HS-5 (cell line): ENCODE measurements at places on chromosomes 16 and 17.
A peak's percentile ranks its signal among the peaks of the same experiment; 100 is the strongest.

DNA sequence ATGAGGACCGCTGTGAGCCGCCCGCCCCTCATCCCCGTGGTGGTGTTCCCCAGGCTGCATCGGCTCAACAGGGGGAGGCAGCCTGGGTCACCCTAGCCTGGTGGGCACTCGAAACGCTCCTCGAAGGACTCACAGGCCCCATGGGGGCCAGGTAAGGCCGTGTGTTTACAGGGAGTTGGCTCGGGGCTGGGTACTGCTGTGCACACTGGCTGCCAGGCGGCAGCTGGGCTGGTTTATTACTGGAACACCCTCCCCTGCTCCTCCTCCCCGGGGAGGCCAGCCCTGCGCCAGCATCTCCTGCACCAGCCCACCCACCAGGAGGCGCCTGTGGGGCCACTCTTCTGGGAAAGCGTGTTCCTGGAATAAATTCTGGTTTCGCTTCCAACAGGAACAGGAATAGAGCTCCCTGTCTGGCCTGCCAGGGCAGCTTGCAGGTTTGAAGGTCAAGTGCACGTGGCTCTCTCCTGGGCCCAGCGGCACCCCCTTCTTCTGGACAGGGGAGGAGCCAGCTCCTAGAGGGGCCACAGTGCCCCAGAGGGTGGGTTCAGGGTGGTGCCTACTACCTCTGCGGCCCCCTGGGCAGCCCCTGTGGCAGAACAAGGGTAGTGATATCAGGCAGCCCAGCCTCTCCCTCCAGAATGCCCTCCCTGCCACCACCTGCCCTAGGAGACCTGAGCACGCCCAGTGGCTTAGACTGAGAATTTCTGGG is 11.3 kb downstream of the MCRIP1 start:
- no peak for DNase-seq

DNA sequence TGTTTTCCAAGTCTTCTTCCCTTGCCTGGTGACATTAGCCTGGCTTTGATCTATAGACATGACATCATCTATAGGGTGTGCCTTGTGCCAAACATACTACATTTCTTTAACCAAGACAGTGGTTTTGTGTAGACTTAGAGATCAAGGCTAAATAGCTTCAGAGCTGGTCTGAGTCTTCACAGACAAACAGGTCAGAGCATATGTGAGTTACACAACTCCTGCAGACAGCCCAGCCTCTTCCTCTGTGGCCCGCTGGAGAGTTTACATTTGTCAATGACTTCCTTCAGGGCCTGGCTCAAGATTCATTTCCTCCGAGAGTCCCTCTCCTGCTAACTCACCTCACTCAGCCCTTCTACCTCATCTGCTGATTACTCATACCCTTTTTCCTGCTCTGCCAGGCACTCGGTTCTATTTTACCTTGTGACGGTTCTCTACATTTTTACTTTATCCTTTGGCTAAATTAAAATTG is 73.1 kb upstream of the TANC2 start:
- DNase-seq = peak; percentile 79

DNA sequence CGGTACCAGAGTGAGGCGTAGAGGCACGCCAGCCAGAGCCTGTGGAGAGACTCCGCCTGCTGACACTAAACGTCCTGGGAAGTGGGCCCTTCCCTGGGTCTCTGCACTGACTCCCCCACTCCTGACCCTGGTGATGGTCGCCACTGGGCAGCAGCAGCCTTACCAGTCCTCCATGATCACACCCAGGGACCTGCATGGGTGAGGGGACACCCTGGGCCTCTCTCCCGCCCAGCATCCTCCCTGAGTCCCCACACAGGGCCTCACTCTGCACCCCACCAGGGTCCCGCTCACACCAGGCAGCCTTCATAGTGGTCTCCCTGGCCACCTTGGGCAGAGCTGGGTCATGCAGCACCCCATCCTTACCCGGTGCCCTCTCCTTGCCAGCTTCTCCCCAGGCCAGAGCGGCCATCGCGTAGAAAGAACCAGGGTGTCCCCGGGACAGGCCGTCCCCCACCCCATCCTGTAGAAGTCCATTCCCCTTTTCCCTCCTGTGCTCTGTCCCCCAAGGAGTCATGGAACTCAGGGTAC is 10.7 kb downstream of the RGS11 start:
- no peak for DNase-seq

GRCh38 chr16:88945473-88945872 is 31.5 kb downstream of the CBFA2T3 start:
- no peak for DNase-seq

DNA sequence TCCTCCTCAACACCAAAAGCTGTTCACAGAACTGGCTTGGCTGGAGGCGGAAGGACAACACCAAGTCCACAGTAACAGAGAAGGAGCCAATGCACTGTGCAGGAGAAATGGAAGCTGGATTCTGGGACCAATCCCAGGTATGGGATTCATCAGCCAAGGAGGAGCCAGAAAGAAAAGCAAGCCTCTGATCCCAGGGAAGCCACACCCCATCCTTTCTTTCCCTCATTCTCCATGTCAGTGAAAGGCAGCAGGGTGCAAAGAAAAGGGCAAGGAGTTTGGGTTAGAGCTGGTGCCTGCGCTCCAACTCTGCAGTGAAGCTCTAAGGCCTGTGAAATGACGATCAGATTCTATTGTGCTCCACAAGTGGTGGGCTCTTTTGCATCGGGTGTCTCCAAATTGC is 11.0 kb downstream of the DCAKD start:
- no peak for DNase-seq

DNA sequence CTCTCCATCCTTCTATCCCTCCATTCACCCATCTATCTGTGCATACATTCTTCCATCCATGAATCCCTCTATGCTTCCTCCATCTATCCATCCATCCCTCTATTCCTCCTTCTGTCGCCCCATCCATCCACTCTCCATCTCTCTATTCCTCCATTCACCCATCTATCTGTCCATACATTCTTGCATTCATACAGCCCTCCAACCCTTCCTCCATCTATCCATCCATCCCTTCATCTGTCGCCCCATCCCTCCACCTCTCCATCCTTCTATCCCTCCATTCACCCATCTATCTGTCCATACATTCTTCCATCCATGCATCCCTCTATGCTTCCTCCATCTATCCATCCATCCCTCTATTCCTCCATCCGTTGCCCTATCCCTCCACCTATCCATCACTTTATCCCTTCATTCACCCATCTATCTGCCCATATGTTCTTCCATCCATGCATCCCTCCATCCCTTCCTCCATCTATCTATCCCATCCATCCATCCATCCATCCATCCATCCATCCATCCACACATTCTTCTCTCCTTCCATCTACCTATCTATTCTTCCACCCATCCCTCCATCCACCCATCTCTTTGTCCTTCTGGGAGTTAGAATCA is 272.5 kb upstream of the TNRC6C start:
- no peak for DNase-seq

GRCh38 chr17:12070561-12070960 is 49.9 kb downstream of the MAP2K4 start:
- DNase-seq = peak; percentile 41

GRCh38 chr17:1177016-1177700 is 2.6 kb downstream of the ABR start:
- no peak for DNase-seq

DNA sequence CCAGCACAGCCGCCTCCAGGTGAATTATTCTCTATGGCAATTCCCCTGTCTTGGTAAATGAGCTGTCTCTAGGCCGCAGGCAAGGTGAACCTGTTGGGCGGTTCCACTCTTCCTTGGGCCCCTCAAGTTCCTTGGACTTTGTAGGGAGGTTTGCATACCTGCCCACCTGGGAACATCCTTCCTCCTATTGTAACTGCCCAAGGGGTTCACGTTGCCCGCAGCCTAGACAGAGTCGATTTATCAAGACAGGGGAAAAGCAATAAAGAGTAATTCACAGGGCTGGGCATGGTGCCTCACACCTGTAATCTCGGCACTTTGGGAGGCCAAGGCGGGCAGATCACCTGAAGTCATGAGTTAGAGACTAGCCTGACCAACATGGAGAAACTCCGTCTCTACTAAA is 122.5 kb downstream of the KCNJ18 start:
- DNase-seq = no peak

DNA sequence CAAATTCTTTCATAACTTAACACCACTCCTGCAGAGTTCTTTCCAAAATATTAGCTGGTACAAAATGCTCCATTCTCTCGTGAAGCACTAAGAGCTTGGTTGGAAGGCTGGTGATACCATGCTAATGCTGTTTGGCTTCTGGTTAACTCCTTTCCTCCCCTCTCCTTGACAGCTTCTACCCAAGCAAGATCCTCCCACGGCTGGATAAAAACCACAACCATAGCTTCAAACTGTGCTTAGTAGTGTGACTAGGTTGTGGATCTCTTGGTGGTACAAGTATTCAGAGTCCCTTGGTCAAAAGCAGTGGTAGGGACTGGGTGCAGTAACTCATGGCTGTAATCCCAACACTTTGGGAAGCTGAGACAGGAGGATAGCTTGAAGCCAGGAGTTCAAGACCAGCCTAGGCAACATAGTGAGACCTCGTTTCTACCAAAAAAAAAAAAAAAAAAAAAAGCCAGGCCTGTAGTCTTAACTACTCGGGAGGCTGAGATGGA is 2.3 kb downstream of the PHAF1 start:
- DNase-seq = no peak

DNA sequence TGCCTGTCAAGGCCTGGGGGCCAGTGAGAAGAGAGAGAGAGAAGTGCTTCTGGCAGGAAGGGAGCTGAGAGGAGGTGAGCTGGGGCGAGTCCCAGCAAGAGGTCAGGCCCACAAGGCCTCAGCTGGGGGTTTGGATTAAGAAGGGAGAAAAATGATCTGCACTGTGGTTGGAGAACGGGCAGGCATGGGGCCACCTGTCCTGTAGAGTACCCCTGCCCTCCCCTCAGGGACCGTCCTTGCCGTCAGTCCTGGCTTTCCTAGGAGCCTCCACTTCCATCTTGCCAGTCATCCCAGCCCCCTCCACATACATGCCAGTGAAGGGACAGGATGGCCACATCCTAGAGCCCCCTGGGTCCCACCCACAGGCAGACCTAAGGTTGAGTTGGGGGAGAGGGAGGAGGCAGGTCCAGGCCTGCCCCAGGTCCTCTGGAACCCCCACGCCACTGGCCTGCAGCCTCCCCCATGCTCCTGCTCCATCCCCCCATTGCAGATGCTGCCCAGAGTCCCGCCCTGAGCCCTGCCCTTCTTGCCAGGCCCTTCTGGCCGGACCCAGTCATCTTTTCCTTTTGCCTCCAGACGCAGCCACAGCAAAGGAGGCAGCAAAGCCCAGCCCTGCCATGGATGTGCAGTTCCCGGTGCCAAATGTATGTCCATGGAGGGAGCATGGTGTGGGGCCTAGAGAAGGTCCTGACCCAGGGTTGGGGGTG is 18.9 kb downstream of the KATNB1 start:
- DNase-seq = no peak
